CD4-positive, alpha-beta T cell (primary cell): ENCODE measurements at places on chromosomes 5 and 9.

- H3K27ac ChIP-seq: no peak overlapping the region
- H3K4me1 ChIP-seq: no peaks in the 10 kb centered on the region
- no peak overlapping the region for H3K4me3 ChIP-seq
- no peaks in the 10 kb centered on the region for H3K36me3 ChIP-seq
- no peak for DNase-seq
Measured at GRCh38 chr9:22169243-22169642, 160.1 kb upstream of the CDKN2B start.

DNA sequence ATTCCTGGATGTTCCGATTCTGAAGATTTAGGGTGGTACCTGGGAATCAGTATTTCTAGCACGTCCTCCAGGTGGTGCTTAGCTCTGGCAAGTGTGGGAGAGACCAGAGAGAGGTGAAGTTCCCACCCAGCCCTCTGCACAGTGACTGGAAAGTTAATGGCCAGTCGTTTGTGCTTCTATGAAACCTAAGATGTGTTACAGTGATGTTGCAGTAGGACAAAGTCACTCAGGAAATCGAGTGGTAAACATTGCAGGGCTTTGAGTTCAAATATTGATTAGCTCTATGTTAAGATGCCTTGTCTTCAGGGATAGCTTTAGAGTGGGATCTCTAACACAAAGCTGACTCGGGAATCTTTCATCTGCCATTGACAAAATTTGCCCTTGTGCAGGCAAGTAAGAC, 55.6 kb downstream of the PIK3R1 start:
- peaks cover 23% of the 10 kb centered on the region for H3K36me3 ChIP-seq
- H3K27ac ChIP-seq: no peak overlapping the region
- H3K4me1 ChIP-seq: peaks cover 49% of the 10 kb centered on the region
- no peak overlapping the region for H3K4me3 ChIP-seq
- no peaks in the 10 kb centered on the region for H3K27me3 ChIP-seq
- no peak for DNase-seq

GRCh38 chr5:132388244-132389050, 18.9 kb downstream of the SLC22A5 start:
- H3K4me3 ChIP-seq: no peak overlapping the region
- H3K36me3 ChIP-seq: peaks cover 6% of the 10 kb centered on the region
- DNase-seq: no peak
- peaks cover 42% of the 10 kb centered on the region for H3K4me1 ChIP-seq

DNA sequence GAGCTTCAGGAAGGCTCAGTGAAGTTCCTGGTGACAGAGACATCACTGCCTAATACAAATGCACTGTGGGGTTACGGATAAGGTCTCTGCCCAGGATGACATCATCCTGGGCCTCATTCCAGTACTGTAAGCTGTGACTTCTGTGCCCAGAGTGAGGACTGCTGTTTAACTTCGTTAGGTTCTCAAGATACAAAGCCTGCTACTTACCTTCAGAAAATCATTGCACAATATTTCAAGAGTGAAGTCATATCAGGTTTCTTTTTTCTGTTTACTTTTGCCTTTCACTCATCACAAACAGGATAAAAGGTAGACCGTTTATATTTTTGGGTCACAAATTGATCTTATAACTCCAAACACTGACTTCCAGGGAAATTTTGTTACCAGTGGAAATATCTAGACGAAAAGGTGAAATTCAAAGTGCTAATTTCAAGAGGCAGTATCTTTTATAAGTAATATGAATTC, 241.2 kb downstream of the PIK3R1 start:
- H3K4me1 ChIP-seq: peaks cover 6% of the 10 kb centered on the region
- no peak overlapping the region for H3K27ac ChIP-seq
- no peaks in the 10 kb centered on the region for H3K36me3 ChIP-seq
- H3K4me3 ChIP-seq: no peak overlapping the region
- DNase-seq: no peak

DNA sequence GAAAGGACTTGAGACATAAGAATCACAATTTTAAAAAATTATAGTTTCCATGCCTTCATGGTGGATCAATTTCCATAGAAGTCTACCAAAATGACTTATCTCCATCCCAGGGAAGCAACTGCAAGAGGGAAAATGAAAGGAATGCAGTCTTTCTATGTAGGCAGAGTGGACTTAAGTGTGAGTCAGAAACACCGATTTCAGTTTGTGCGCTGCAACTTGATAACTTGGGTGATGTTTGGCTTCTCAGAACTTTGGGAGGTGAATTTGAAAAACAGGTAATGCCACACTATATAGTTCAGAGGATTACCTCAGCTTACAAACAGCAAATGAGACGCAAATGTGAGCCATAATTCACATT, 708 bp upstream of the CSNK1G3 start:
- H3K27ac ChIP-seq: no peak overlapping the region
- DNase-seq: no peak
- H3K36me3 ChIP-seq: no peaks in the 10 kb centered on the region
- peaks cover 10% of the 10 kb centered on the region for H3K4me1 ChIP-seq
- no peaks in the 10 kb centered on the region for H3K27me3 ChIP-seq

GRCh38 chr5:16493261-16493660, 27.7 kb upstream of the ZNF622 start:
- DNase-seq: no peak
- H3K27ac ChIP-seq: no peak overlapping the region
- no peaks in the 10 kb centered on the region for H3K27me3 ChIP-seq
- H3K4me3 ChIP-seq: no peak overlapping the region
- peaks cover 5% of the 10 kb centered on the region for H3K36me3 ChIP-seq

DNA sequence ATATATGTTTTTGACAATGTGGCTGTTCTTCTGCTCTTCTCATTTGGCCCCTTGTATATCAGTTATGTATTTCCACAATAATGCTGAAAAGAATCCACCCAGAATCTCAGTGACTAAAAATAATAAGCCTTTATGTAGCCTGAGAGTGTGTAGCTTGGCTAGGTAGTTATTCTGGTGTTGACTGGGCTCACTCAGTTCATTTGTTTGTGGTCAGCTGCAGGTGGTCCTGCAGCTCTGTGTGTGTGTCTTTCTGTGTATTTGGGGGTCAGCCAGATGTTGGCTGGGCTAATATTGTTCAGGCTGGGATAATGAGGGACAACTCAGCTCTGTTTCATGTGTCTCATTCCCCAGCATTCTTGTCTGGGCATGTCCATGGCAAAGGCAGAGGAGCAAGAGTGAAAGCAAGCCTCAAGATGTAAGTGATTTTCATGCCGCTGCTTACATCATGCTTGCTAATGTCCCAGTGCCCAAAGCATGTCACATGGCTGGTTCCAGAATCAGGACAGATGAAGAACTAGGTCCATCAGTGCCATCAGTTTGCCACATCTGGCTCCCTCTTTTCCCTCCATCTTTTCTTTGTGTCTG, 162.8 kb downstream of the KCTD16 start:
- H3K27ac ChIP-seq: no peak overlapping the region
- no peak for DNase-seq
- H3K4me1 ChIP-seq: no peaks in the 10 kb centered on the region
- H3K27me3 ChIP-seq: no peaks in the 10 kb centered on the region
- no peak overlapping the region for H3K4me3 ChIP-seq

- H3K4me3 ChIP-seq: peak overlapping the region; percentile 53
- H3K27ac ChIP-seq: peak overlapping the region; percentile 79
- H3K27me3 ChIP-seq: no peaks in the 10 kb centered on the region
- peaks cover 52% of the 10 kb centered on the region for H3K4me1 ChIP-seq
Measured at GRCh38 chr9:129237164-129237611, 59.1 kb upstream of the IER5L start.

- no peak overlapping the region for H3K4me3 ChIP-seq
- no peak overlapping the region for H3K27ac ChIP-seq
- no peaks in the 10 kb centered on the region for H3K4me1 ChIP-seq
- no peak for DNase-seq
- no peaks in the 10 kb centered on the region for H3K27me3 ChIP-seq
Measured at GRCh38 chr5:36786448-36787012, 90.0 kb upstream of the NIPBL start.

GRCh38 chr5:96175090-96175489, 213.4 kb upstream of the ELL2 start:
- no peaks in the 10 kb centered on the region for H3K36me3 ChIP-seq
- no peaks in the 10 kb centered on the region for H3K27me3 ChIP-seq
- no peak for DNase-seq
- no peak overlapping the region for H3K27ac ChIP-seq

- no peaks in the 10 kb centered on the region for H3K4me1 ChIP-seq
- no peak overlapping the region for H3K4me3 ChIP-seq
- no peaks in the 10 kb centered on the region for H3K27me3 ChIP-seq
Measured at GRCh38 chr9:73237140-73237539, 85.5 kb downstream of the ANXA1 start.

DNA sequence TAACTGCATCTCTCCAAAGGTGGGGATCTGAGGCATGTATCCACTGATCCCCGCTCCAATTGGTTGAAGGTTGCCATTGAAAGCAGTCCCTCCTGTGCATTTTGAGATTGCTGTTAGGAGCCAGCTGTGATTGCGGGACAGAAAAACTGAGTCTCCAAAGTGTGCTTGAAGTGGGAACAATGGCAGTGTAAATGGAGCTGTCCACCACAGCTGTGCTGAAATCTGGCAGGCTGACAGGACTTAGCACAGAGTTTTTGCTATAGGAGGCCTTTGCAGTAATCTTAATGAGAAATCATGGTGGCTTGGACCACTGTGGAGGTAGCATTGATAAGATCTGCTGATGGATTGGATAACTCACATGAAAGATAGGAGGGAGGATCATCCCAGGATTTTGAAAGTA, 3.3 kb downstream of the RNF20 start:
- H3K27ac ChIP-seq: no peak overlapping the region
- peaks cover 16% of the 10 kb centered on the region for H3K4me1 ChIP-seq
- H3K4me3 ChIP-seq: no peak overlapping the region
- H3K27me3 ChIP-seq: no peaks in the 10 kb centered on the region
- no peak for DNase-seq

DNA sequence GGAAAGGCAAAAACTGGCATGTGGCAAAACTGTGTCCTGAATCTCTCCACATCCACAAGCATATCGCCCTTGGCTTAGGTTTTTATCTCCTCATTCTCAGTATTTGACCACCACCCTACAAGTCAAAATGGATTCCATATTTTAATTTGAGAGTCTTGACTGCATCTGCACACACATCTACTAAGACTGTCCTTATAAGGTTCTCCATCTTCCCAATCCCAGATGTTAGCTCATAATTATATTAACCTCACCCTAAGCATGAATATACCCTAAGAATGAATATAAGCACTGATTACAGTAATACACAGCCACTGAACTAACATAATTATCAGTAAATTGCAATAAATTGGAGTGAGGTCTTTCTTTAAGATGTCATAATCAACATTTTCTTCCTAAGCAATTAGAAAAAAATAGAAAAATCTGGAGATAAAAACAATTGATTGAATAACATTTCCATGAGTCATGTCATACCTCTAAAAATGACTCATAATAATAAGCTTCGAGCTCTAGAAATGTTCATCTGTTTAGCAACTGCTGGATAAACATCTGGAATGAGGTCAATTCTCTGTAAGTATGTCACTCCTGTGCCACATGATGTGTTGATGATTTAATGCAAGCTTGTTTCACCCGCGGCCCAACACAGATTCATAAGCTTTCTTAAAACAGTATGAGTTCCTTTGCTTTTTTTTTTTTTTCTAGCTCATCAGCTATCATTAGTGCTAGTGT, 39.9 kb upstream of the PAM start:
- no peak overlapping the region for H3K27ac ChIP-seq
- no peak for DNase-seq
- no peak overlapping the region for H3K4me3 ChIP-seq
- no peaks in the 10 kb centered on the region for H3K4me1 ChIP-seq

- no peak overlapping the region for H3K4me3 ChIP-seq
- no peak for DNase-seq
- H3K27me3 ChIP-seq: no peaks in the 10 kb centered on the region
- peaks cover 18% of the 10 kb centered on the region for H3K4me1 ChIP-seq
Measured at GRCh38 chr9:127008076-127008475, 93.5 kb downstream of the RALGPS1 start.

DNA sequence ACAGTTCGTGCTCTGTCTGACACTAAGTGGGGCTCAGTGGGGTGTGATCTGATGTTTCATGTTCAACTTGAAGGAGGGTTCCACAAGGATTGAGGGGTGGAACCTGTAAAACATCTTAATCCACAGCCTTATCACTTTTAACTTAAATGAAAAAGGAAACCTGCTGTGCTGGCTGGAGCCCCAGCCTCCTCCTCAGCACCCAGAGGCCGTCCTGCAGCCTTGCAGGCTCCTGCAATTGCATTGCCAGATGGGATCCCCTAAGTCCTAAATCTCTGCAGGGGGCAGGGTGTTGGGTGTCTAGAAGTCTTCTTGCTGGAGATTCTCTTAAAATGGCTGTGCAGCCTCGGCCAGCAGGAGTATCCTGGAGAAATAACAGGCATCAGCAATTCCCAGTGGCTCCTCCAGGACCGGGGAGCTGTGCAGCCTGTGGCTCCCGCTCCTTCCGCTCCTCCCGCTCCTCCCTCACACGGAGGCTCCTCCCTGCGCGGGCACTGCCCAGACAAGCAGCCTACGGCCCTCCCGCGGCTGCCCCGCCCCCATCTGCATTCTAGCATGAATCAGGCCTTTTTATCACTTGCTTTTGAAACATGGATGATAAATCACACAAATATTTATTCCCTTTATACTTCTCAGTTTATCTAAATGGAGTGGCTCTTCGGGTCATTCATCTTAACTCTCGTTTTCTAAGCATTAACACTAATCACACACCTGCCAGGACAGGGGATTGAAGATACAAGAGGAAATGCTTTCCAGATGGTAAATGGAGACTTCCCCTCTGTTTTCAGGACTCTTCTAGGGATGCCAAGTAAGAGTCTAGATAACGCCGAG, 131.0 kb downstream of the ADAMTS16 start:
- no peak for DNase-seq
- H3K27ac ChIP-seq: no peak overlapping the region
- H3K27me3 ChIP-seq: no peaks in the 10 kb centered on the region
- H3K4me1 ChIP-seq: no peaks in the 10 kb centered on the region
- no peaks in the 10 kb centered on the region for H3K36me3 ChIP-seq
- no peak overlapping the region for H3K4me3 ChIP-seq

- peak overlapping the region; percentile 75 for H3K27ac ChIP-seq
- H3K36me3 ChIP-seq: peaks cover 31% of the 10 kb centered on the region
- no peak for DNase-seq
- H3K27me3 ChIP-seq: no peaks in the 10 kb centered on the region
- no peak overlapping the region for H3K4me3 ChIP-seq
Measured at GRCh38 chr5:119358901-119359603, 3.2 kb downstream of the TNFAIP8 start.

DNA sequence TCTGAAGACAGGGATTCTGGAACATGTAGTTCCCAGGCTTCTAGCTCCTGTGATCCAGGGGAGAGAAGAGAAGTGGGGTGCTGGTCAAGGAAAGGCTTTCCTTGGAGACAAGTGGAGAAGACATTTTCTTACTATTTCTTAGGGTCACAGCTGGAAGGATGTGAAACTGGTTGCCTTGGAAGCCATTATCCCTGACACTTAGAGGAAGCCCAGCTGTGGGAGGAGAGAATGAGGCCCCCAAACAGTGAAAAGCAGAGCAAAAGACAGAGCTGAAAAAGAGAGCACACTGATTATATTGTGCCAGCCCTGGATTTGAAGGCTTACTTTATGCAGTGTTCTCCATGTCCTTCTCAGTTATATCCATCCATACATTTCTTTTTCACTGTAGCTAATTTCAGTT, 17.5 kb upstream of the SHB start:
- no peak overlapping the region for H3K27ac ChIP-seq
- no peak overlapping the region for H3K4me3 ChIP-seq
- no peaks in the 10 kb centered on the region for H3K36me3 ChIP-seq
- DNase-seq: no peak
- H3K4me1 ChIP-seq: no peaks in the 10 kb centered on the region

- peaks cover 3% of the 10 kb centered on the region for H3K27me3 ChIP-seq
- H3K4me1 ChIP-seq: peaks cover 6% of the 10 kb centered on the region
- no peak overlapping the region for H3K4me3 ChIP-seq
- DNase-seq: no peak
- no peak overlapping the region for H3K27ac ChIP-seq
Measured at GRCh38 chr9:96199006-96199405, 103.0 kb downstream of the HSD17B3 start.

- H3K27ac ChIP-seq: no peak overlapping the region
- H3K36me3 ChIP-seq: no peaks in the 10 kb centered on the region
- no peak for DNase-seq
- no peak overlapping the region for H3K4me3 ChIP-seq
Measured at GRCh38 chr9:114116126-114116747, 17.1 kb upstream of the KIF12 start.
